ENCODE measurements at places on chromosomes 3 and 15. TPM values are rescaled to one million over a fixed set of nuclear protein-coding genes. Genes with fewer than 3 reads are reported as not detected.

ATP10A gene
- not detected for total RNA-seq

- no peak for DNase-seq
Observed at GRCh38 chr3:57066471-57066870, 6.0 kb downstream of the SPATA12 start.

VPS8 gene
- total RNA-seq, result 36.6 TPM

DNA sequence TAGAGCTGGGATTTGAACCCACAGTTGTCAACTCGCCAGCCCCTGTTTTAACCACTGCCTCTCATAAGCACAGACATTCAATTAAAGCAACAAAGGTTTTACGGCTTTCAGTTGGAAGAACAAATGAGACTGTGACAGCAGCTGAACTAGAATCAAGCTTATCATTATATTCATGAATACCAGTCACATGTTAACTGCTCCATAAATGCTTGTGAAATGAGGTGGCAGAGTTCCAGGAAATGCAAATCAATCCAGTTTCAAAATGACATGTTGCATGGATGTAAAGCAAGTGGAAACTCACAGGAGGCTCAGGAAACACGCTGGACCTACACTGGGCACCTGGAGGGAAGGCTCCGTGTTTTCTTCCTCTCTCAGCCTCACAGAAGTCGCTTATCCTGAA, 3.9 kb downstream of the GP5 start:
- no peak for DNase-seq

DNA sequence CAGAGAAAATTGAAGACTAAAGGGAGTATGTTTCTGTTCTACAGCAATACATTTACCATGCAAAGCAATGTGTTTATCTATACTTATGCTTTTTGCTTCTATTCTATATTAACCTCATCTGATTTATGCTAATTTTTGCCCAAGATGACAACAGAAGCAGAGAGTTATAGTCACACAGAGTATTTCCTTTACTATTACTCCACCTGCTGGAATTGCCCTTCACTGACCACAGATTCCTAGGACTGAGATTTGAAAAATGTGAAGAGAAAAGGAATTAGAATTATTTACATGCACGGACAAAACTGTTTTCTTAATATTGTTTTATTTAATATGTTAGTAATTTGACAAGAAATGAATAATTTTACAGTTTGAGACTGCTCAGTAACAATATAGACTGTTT, 745.6 kb downstream of the VGLL3 start:
- DNase-seq, result no peak

DNA sequence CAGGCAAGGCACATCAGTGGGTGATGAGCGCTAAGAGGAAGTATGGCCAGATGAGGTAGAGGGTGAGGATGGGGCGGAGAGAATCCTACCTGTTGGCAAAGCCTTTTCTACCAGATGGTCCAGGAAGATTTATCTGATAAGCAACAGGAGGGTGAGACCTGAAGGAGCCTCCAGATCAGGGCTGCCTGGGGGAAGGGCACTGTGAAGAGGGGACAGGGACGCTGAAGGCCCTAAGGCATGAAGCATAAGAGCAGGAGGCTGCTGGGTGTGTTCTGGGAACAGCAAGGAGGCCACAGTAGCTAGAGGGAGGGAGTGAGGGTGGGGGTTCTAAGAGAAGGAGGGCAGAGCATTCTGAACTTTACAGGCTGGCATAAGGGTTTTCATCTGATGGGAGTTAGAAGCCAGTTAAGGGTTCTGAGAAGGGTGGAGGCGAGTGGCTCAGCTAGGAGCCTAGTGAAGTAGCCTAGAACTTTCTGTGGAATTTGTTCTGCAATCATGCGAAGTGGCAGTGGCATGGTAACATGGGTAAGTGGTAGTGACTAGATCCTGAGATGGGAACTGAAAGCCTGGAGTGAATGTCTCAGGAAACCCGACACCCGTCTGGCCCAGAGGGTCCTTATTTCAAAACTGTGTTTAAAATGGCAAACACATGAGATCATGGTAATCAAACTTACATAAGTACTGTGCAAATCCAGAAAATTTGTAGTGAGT, 29.9 kb downstream of the CGNL1 start:
- no peak for DNase-seq

- no peak for DNase-seq
Observed at GRCh38 chr3:130345487-130346079, at the start of gene COL6A5. Gene COL6A5, plus strand, starts transcription at chr3:130345672. Its CDS starts 27,967 bp downstream, at chr3:130373639.

SERF2 gene
- total RNA-seq, result 697 TPM

MRAS gene
- 32.7 TPM for total RNA-seq

HDGFL3 gene
- total RNA-seq, result 72.1 TPM

ISLR gene
- total RNA-seq, result 0.53 TPM

- DNase-seq, result peak; percentile 52
Observed at GRCh38 chr3:172135820-172136219, 96.4 kb downstream of the FNDC3B start.

GRCh38 chr3:38004415-38005075, 14.0 kb downstream of the VILL start:
- DNase-seq, result peak; percentile 54

- no peak for DNase-seq
Observed at GRCh38 chr3:71232175-71232679, 351.3 kb downstream of the FOXP1 start.

LTF gene
- not detected for total RNA-seq

TF gene
- 1.7 TPM for total RNA-seq

SH2D7 gene
- total RNA-seq, result not detected

- peak; percentile 32 for DNase-seq
Observed at GRCh38 chr3:169390271-169390670, 273.2 kb downstream of the MECOM start.

- DNase-seq, result no peak
Observed at GRCh38 chr3:55165278-55165677, 237.4 kb upstream of the LRTM1 start.

DNA sequence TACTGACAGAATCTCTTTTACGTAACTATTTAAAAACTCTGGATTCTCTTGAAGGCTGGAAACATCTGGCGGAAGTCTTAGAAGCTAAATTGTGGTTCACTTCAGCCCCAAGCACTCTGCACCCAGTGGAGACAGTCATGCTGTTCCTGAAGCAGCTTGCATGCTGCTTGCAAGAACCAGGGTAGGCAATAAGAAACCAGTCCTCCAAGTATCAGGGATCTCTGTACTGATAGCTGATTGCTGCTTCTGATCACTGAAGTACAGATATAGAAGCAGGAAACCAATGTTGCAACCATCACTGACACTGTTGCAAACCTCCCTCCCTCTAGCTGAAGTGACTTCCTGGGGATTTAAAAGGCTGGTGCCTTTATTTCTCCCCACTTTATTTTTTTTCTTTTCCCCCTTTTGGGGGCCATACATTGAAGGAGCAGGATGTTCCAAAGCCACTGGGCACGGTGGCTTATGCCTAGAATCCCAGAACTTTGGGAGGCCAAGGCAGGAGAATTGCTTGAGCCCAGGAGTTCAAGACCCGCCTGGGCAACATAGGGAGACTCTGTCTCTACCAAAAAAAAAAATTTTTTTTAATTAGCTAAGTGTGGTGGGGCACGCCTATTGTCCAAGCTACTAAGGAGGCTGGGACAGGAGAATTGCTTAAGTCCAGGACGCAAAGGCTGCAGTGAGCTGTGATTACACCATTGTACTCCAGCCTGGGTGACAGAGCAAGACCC, 15.3 kb downstream of the SPCS1 start:
- DNase-seq, result no peak

- no peak for DNase-seq
Observed at GRCh38 chr3:39361252-39361927, 21.8 kb upstream of the SLC25A38 start.

FEZF2 gene
- total RNA-seq, result not detected

GRCh38 chr15:63601026-63601703, 4.0 kb downstream of the FBXL22 start:
- no peak for DNase-seq

MUC20 gene
- total RNA-seq, result not detected

DNA sequence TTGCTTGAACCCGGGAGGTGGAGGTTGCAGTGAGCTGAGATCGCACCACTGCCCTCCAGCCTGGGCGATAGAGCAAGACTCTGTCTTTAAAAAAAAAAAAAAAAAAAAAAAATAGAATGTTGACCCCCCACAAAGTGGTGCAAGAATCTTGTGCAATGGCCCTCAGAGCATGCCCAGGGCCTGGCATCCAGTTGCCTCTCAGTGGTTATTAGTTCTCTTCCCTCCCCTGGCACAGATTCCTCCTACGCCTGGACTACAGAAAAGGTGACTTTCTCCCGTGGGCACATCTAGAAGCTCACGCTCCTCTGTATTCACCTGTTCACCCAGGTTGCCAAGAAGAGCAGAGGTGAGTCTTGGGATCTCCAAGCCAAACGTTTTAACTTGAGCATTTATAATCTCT, 36.7 kb downstream of the ACSBG1 start:
- DNase-seq, result no peak

DNA sequence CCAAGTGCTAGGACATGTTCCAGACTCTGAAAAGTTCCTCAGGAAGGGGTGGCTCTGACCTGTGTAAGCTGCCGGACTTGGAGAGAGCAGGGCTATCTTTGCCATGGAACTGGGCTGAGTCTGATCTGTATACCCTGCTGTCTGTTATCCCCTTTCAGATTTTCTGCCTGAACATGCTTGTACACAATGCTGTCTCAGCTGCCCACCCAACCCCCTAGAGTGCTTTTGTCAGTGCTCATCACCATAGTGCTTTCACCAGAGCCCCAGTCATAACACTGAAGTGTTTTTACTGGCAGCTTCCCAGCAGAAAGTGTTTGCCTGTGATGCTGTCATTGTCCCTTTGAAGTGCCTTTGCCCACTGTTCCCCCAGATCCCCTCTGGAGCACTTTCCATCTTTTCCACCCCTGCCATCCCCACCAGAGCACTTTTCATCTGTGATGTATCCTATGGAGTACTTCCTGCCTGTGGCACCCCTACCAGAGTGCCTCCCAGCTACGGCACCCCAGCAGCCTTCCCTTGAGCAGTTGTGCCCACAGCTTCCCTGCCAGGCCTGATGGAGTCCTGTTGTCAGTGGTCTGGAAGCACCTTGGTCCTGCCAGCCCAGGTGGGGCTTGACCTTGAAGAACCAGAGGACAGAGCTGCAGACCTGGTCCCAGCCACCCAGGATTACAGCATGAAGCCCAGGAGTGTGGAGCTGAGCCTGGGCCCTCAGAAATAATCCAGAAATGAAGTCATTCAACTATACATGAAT, 397.7 kb downstream of the DIPK2A start:
- no peak for DNase-seq

DNA sequence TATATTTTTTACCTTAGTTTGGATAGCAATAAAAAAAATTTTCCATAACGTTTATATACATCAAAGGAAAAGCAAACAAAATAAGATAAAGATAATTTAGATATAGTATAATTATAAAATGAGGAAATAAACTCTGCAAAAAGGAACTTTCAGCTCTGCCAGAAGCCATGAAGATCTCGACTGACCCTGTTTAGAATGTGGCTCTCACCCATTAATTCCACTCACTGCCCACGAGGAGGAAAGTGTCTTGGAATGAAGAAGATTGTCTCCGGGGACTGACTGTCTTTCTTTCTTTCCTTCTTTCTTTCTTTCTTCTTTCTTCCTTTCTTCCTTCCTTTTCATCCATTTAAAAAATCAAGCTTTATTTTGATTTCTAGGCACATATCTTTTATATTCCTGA, 20.1 kb upstream of the PRR20G start:
- DNase-seq, result no peak

DNA sequence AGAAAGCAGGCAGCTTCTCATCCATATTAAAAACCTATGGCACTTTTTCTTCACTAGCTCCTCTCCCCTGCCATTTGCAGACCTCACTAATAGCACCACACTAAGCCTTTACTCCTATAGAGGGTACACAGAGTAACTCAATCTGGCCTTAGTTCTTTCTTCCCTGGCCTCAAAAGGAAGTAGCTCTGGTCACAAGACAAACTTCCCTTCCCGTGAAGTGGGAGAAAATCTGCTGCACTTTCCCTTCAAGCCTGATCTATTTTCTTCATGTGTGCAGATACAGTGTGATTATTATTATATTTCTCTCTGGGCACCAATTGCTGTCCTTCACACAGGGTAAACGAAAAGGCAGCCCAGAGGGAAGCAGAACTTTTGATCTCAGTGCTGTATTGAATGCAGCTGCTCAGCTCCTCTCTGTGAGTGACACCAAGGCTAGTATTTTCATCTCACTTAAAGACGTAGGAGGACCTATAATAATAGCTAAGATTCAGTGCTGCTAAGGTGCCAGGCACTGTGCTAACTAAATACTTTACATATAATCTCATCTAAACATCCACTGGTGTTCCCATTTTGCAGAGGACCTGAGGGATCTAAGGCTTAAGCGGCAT, 61.9 kb upstream of the RASGRP1 start:
- DNase-seq, result no peak

GRCh38 chr3:102125994-102126368, 276.7 kb downstream of the NFKBIZ start:
- DNase-seq, result no peak

DNA sequence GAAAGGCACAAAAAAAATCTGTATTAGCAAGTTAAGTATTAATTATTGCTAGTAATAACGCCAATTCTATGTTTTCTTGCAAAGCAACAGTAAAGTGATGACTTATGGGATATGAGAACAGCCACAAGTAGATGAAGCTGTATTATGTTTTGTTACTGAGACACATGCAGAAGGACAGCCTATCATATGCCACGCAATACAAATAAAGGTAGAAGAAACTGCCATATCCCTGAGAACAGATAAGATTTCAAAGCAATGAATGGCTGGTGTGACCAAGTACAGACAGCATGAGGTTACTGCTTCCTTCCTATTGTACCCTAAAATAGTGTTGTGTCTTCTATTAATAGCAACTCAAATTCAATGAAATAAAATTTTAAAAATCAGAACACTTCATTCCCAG, 26.7 kb downstream of the STAG1 start:
- DNase-seq, result no peak

GRCh38 chr15:45821390-45821789, 186.6 kb downstream of the SQOR start:
- no peak for DNase-seq

DNA sequence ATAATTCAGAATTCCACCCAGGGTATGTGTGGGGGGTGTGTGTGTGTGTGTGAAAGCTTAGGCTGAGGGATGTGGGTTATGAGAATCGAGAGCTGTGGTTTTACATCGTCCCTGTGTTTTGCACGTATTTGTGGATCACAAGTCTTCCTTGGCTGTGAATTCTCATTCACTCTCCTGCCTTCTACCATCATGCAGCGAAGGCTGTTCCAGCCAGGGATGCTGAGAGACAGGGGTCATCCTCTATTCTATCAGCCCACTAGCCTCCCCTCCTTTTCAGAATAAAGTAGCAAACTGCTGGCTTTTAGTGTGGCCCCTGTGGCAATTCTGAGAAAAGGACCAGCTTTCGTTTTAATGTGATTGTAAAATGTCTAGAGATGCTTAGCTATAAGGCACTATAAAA, 460.6 kb upstream of the NR2F2 start:
- no peak for DNase-seq

- DNase-seq, result no peak
Observed at GRCh38 chr15:41241221-41241964, 10.3 kb downstream of the CHP1 start.

DNA sequence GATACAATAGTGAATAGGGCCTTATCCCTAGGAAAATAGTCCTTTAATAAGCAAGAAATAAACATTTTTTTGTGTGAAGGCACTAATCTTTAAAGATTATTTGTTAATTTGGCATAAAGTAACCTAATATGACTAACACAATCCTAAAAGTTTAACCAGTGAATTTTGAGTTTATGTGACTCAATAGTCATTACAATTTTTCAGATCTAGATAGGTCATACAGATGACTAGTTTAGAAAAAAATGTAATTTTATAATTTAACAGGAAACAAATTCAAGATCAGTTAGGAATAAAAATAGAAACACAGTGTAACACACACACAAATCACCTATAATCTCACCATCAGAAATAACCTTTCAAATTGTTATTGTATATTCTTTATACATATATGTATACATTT, 620.7 kb upstream of the ALCAM start:
- no peak for DNase-seq

- no peak for DNase-seq
Observed at GRCh38 chr3:151909681-151910405, 36.4 kb downstream of the SUCNR1 start.

RHCG gene
- total RNA-seq, result not detected

All from A172 (cell line).